Lower lobe of right lung (tissue), 2 donors: ENCODE measurements at places on chromosomes 16 and 17.

GRCh38 chr17:5635949-5636348 is 51.6 kb upstream of the NLRP1 start:
- DNase-seq: no peak

DNA sequence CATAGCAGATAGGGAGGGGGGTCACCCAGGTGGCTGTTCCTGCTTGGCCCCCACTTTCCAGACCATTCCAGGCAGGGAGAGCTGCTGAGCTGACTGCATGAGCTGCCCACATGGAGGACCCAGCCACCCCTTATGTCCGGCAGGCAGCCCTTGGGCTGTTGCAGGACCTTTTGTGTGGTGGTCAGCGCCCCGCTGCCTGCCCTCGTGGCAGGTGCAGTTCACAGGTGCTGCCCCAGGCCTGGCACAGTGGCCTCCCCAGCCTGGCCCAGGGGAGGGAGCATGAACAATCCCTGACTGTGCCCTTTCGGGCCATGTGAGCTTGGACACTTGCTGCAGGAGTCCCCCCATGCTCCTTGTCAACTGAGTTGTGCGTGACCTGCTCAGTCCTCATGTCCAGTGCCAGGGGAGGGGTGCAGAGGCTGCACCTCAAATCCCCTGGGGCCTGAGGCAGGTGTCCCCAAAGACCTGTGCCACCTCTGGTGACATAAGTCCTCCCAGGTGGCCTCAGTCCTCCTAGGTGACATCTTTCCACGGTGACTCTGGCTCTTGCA is 8.6 kb downstream of the TBC1D26 start:
- no peak for DNase-seq

DNA sequence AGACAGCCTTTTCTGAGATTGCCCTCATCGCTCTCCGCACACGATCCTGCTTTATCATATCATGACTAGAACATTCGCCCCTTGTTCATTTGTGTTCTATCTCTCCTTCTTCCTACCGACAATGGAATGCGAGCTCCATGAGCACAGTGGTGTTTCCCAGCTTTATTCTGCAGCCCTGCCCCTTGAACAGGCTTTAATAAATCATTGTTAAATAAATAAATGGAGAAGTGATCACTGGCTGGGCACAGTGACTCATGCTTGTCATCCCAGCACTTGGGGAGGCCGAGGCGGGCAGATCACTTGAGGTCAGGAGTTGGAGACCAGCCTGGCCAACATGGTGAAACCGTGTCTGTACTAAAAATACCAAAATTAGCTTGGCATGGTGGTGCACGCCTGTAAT is 1063.3 kb upstream of the EEF2KMT start:
- DNase-seq: no peak

DNA sequence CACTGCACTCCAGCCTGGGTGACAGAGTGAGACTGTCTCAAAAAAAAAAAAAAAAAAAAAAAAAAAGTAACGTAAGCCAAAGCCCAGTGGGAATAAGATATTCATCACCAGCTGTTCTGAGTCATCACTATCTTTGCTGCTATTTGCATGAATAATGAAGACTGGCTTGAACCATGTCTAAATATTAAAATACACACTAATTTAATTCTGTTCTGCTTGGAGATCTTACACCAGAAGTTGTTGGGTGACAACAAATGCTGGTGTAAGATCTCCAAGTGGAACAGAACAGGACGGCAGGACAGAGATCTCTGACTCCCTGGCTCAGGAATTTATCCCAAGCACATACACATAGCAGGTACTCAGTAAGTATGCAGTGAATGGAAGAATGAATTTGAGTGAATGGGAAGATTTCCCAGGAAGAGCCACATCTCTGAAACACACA is 19.6 kb downstream of the DNAH17 start:
- no peak for DNase-seq

DNA sequence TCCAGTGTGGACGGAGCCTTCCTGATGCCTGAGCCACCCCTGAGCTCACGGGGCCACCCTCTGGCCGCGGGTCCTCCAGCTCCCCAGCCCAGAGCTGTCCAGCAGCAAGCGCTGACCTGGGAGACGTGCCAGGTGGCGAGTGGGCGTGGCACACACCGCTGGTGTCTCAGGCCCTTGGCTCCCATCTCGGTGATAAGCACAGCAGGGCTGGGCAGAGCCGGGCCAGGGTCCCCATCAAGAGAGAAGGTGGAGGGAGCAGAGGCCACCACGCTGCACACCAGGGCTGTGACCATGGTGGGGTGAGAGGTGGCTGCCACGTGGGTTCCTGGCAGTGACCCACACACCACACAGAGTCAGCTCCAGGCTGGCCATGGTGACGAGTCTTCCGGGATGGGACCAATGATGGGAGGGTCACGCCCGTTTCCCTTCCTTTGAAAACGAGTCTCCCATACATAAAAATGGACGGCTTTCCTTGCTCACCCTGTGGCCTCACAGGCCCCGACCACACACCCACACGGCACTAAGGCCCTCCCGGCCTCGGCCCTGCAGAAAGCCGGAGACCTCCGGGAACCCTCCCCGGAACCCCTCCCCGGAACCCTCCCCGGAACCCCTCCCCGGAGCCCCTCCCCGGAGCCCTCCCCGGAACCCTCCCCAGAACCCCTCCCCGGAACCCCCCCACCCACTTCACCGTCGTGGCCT is 16.8 kb downstream of the UTS2R start:
- no peak for DNase-seq

GRCh38 chr16:35750157-35750689 is 2290.8 kb downstream of the TP53TG3F start:
- DNase-seq: no peak

DNA sequence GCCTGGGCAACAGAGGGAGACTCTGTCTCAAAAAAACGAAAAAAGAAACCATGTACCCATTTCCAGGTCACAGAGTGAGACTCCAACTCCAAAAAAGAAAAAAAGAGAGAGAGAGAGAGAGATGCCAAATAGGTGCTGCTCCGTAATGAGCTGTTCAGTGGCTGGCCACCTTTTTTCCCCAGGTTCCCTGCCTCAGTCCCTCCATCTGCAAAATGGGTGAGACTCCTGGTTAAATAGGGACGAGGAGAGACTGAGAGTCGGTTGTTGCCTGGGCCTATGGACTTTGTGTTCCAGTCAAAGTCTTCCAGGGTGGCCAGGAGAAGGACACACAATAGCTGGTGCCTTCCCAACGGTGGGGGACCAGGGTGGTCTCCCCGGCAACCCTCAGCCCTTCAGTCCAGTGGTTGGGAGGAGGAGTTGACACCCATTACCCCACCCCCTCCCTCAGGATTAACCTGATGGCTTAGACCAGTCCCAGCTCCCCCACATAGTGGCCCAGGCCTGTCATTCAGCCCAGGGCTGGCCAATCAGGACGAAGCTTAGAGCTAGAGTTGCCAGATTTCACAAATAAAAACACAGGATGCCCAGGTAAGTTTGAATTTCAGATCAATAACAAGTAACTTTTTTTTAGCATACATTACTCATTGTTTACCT is 258.2 kb downstream of the PARN start:
- no peak for DNase-seq

DNA sequence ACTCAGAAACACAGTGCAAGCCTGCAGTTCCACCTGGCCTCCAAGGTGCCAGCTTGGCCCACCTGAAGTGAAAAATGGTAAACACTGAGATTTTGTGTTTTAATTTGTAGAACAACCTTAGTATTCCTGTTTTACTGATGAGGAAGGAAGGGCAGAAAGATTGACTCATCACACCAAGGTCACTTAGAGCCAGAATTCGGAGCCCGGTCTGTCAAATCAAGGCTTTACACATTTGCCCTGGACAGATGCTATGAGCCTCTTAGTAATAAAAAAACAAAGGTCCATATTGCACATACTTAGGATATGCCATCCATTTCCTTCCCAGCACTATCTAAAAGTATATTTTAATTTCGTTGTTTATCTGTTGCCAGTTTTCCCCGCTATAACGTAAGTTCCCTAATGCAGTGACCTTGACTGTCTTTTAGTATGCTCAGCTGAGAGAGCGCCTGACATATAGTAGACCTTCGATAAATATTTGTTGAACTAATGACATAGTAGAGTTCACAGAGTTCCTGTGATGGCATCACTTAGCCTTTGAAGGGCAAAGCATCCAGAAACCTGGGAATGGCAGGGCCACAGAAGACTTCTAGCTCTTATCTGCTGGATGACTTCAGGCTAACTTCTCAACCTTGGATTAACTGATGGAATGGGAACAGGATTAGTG is 7.2 kb upstream of the TBKBP1 start:
- no peak for DNase-seq

GRCh38 chr17:29250666-29251065 is 4.0 kb downstream of the CRYBA1 start:
- DNase-seq: no peak

- DNase-seq: no peak
These were observed 80.6 kb downstream of the NETO2 start for GRCh38 chr16:47063011-47063724.

- DNase-seq: no peak
These were observed 561.6 kb upstream of the PSMD7 start for GRCh38 chr16:73735018-73735417.
